ENCODE measurements at places on chromosomes 11 and 22.

DNA sequence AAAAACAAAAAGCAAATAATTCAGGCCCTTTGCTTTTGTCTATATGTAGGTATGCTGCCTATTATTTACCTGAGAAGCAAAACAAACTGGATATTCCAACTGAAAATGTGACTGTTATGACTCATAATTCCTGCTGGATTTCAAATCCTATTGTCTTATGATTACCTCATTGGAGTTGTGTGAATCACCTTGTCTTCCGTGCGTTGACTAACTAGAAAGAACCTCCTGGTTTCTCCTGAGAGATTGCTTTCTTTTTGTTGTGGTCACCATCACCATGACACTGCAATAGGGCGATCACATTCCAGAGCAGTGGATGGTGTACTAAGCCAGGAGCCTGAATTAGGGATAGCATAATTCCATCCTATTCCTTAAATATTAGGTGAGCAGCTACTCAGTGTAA lies 23.0 kb upstream of the EXPH5 start:
- no peak for DNase-seq

DNA sequence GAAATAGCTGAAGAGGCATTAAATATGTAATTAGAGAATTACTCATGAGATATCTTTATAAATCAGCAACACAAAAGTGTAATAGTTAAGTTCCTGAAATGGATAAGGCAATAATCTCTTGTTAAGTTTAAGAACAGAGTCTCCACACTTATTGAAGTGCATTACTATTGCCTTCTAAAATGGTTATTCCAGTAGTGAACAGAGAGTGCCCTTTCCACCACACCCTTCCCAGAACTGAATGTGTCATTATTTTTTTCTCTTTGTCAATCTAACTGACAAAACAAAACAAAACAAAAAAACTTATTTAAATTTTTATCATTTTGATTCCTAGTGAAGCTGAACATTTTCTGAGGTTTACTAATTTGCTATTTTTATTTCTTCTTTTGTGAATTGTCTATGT lies 9.2 kb upstream of the PRRG4 start:
- no peak for DNase-seq

DNA sequence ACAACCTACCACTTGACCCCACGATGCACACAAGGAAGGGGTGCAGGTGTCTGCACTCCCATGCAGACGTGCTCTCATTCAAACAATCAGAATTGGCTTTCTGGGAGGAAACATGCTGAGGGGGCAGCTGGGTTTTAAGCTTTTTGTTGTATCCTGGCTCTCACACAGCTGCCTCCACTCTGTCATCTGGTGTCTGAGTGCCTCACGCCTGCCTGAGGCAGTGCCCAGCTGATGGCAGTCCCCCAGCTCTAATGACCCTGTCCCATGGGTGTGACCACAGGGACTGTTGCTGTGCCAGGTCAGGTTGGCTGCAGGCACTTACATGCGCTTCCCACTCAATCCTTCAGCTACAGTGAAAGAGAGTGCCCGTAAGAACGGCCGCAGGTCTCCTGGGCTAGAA lies 53.7 kb downstream of the ARFGAP3 start:
- DNase-seq, result no peak

- DNase-seq, result no peak
Measured at GRCh38 chr11:34346551-34346950, 11.3 kb downstream of the ABTB2 start.

DNA sequence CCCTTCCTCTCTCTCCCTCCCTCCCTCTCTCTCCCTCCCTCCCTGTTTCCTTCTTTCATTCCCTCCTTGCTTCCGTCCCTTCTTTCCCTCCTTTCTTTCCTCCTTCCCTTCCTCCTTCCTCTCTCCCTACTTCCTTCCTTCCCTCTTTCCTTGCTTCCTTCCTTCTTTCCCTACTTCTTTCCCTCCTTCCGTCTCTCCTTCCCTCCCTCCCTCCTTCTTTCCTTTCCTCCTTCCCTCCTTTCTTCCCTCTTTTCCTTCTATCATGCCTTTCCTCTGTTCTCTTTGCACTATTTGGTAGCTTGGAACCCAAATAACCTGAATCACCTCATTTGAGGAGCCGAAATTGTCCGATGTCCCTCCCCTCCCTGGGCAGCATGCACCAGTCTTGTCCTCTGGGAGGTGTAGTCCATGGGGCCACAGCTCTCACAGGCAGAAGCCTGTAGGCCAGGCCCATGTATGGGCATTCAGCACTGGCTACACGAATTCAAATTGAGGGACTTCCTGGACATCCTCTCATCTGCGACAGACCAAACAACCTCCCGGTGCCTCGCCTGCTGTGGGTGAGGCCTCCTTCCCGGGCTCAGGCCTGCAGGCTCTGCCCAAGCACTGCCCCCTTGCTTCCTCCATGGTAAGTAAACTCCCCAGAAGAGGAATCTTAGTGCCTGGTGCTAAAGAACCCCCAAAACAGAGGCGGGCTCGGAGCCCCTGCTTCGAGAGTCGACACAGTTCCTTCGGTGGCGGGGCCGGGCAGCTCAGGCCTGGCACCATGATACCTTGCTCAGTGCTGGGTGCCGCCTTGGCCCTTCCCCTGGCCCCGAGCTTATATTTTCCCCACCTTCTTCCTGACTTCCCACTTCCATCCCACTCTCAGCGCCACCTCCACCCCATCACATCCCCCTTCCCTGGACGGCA lies 454.1 kb upstream of the CADM1 start:
- DNase-seq, result no peak

GRCh38 chr22:48492366-48493320 lies 1335.0 kb downstream of the BRD1 start:
- DNase-seq, result no peak

DNA sequence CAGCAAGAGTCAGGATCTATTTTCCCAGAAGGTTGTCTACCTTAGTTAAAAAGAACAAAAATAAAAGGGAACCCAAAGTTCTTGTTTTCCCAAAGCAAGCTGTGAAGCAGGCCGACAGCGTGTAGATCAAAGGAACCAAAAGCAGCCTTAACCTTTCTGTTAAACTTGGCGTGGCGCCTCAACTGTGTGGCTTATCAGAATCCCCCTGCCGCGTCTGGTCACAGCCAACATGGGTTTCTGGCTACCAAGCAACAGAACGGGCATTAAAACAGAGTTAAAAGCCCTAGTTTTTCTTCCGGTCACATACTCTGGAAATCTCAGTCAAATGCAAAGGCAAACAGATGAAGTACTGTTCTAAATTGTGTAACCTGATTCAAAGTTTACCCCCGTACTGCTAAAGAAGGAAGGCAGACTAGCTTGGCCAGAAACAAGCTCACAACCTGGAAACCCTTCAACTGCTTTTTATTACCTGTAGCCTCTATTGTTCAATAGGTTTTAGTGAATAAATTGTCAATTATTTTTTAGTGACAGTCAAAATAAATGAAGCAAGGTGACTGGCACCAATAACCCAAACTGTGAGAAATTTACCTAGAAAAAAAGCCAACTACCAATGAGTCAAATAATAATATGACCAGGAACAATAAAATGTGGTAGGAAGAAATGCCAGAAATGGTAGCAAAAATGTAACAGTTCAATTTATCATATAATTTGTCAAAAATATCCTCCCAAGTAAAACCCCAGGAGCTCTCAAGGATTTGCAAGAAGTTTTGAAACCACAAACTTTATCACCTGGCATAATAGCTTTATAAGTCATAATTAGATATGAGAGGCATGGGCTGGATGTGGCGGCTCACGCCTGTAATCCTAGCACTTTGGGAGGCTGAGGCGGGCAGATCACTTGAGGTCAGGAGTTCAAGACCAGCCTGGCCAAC lies 21.4 kb downstream of the CHKA start:
- DNase-seq, result peak; percentile 31
